Activated T-cell treated with anti-CD3 and anti-CD28 coated beads for 48 hours (primary cell): ENCODE measurements at places on chromosomes 3 and 15.
A peak's percentile ranks its signal among the peaks of the same experiment; 100 is the strongest.

DNA sequence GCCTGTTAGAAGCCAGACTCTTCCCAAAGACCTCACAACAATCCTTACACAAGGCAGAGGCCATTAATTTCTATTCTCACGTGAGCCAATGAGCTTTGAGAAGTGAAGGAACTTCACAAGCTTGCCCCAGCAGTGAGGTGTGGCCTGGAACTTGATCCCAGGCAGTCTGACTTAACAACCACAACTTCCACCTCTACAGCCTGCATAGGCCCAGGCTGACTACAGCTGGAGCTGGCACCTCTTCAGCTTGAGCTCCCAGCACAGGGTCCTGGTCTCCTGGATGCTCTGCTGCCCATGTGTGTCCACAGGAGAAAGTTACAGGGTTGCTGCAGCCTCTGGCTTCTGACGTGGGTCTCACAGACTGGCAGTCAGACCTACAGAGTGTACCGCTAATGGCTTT is 111.0 kb downstream of the ERC2 start:
- no peak for DNase-seq

GRCh38 chr3:28050885-28051284 is 190.5 kb upstream of the CMC1 start:
- peak; percentile 9 for DNase-seq

GRCh38 chr3:49495023-49495422 is 25.0 kb downstream of the DAG1 start:
- no peak for DNase-seq

- no peak for DNase-seq
These were observed 218.6 kb downstream of the GREM1 start for GRCh38 chr15:32936283-32936918.

DNA sequence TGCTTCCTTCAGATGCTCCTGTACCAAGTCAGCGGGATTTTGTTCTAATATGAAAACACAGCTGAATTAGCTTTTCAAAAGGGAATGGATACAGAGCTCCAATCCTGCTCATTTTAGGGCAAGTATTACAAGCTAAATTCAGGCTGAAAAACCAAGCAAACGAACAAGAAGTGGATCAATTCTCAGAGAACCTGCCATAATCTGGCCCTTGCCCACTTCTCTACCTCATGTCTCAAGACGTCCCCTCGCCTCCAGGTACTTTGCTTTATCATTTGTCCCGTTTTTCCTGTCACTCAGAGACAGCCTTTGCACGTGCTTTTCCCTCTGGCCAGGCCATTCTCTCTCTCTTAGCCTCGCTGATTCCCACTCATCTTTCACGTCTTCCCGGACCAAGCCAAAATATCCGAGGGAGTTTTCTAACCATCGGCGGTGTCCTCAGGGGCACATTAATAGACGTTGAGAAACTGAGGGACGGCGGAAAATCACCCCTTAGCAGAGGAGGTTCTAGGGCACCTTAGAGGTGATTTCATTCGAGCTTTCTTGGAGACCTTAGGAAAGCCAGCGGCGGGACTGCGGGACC is 654 bp downstream of the SUSD5 start:
- no peak for DNase-seq
